Stimulated activated CD4-positive, alpha-beta T cell treated with anti-CD3 and anti-CD28 coated beads, Interleukin-15, amount 100 ng/mL, for 1 hour (primary cell): ENCODE measurements at places on chromosomes 2 and 18.

DNA sequence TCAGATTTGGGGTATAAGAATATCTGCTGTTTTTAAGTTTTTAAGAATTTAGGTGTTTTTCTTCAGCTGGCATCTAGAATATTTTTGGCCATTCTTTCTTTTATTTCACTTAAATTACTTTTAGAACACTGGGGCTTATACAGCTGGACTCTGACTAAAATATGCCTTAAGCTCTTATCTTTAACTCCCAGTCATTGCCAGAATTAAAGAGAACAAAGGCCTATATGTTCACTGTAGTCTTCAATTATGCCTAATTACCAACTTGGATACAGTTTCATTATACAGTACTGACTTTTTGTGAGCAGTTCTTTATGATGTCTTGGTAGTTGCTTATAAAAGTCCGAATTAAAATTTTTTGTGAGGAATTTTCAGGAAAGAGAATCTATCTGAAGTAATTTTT, 192.8 kb downstream of the ZNF407 start:
- DNase-seq = no peak

DNA sequence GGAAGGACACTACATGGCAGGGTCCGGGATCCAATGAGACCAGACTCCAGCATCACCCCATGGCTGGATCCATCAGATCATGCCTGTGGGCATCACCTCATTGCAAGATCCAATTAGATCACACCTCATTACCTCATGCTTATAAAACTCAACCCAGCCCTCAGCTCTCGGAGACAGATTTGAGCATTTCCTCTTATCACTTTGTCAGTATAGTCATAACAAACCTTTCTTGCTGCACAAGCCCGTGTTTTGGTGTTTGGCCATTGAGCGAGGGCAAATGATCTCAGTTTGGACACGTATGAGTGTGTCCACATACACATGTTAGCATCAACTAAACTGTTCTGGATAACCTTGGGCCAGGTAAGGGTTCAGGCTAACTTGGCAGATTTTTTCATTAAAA, 58.8 kb downstream of the CCDC195 start:
- DNase-seq = no peak

GRCh38 chr2:216549926-216550690, 51.5 kb downstream of the RPL37A start:
- DNase-seq = no peak

GRCh38 chr2:111005821-111006220, 114.9 kb upstream of the BCL2L11 start:
- DNase-seq = no peak

DNA sequence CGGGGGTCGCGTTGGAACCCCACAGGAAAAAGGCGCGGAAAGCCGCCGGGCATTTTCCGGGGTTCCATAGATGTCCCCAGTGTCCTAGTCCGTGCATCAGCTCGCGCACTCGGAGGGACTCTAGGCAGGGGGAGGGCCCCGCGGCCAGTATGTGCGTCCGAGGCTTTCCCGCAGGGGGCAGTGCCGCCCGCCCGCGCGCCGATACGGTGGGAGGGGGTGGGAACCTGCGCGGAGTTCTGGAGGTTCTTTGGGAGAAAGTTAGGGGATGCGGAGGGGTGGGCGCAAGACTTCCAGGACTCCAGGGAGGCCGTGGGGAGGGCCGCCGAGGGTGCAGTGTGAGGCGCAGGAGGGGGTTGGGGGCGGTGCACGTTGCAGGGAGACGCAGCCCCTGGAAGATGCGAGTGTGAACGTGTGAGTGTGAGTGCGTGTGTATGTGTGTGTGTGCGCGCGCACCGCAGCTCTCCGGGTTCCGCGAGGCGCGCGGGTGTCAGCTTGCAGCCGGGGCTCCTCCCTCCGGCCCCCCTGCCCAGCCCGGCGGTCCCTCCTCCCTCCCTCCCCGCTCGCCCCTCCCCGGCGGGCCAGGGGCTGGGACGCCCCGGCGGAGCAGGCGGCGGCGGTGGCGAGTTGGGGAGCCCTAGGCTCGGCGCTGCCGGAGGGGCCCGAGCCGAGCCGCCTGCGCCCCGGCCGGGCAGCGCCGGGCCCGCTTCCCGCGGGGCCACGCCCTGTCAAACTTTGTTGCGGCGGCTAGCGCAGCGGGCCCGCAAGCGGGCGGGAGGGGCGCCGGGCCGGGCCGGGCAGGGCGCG, at the start of gene TCF7L1:
Gene TCF7L1 (plus strand): TSS at position 559 of the 804 bp plus-strand sequence. CDS start 293 bp downstream, outside the sequence.
- no peak for DNase-seq

DNA sequence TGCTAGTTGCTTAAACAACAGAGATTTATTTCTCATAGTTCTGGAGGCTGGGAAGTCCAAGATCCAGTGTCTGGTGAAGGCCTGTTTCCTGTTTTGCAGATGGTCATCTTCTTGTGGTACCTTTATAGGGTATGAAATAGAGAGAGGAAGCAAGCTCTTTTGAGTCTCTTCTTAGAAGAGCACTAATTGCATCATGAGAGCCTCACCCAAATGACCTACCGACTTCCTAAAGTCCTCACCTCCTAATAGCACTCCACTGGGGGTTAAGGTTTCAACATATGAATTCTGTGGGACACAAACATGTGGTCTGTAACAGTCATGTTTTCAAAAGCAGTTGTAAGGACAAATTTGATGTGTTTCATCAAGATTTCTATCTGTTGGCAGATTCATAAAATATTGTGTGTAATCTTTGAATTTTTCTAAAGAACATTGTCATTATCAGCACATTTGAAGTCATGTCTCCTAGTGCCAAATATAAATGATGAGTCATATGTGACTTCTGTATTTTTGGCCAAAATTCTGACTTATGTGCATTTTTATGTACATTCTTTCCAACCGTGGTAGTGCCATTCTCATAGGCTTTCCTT, 45.3 kb downstream of the CD28 start:
- DNase-seq = no peak

- no peak for DNase-seq
These were observed 625.6 kb downstream of the EPHA4 start for GRCh38 chr2:220946552-220946951.

DNA sequence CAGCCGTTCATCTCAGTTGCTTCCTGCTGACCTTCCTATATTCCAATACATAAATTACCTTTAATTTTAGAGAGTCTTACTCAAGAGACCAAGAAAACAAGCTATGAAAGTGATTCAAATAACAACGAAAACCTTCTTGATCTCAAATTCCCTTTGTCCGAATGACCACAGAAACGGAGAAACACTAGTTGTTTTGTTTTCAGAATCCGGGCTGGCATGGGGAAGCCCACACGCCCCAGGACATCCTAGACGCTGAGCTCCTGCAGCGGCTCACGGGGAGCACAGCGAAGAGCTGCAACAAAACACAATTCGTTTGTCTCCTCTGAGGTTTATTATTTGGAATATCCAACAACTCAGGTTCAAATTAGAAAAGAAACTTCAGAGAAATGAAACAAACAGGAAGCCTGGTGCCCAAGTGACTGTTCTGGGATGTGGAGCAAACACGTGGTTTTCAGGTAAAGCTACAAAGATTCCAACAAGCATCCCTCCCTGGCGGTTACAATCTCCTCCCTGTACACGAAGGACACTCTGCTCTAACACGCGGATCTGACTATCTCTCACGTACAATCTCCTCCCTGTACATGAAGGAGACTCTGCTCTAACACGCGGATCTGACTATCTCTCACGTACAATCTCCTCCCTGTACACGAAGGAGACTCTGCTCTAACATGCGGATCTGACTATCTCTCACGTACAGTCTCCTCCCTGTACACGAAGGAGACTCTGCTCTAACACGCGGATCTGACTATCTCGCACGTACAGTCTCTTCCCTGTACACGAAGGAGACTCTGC, 237.5 kb downstream of the TWIST2 start:
- DNase-seq = no peak

DNA sequence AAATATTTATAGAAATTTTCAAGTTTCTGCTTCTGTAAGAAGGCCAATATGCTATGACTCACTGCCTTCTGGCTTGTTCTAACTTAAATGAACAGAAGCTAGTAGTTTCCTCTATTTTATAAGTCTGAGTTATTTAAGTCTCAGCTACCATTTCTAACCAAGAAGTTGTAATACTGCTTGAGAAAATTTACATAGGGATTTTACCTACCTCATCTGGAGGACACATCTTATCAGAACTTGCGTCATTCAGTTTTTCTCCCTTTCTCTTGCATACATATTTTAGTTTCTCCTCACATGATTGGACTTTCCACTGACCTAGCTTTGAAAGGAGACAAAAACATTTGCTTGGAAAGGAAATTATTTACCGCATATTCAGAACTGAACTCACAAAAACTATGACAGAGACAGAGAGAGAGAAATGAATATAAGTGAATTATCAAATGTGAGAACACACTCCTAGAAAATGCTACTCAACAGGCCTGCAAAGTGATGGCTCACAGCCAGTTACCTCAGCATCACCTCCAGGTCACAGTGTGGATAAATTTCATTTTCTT, 81.1 kb upstream of the CD302 start:
- DNase-seq = no peak

DNA sequence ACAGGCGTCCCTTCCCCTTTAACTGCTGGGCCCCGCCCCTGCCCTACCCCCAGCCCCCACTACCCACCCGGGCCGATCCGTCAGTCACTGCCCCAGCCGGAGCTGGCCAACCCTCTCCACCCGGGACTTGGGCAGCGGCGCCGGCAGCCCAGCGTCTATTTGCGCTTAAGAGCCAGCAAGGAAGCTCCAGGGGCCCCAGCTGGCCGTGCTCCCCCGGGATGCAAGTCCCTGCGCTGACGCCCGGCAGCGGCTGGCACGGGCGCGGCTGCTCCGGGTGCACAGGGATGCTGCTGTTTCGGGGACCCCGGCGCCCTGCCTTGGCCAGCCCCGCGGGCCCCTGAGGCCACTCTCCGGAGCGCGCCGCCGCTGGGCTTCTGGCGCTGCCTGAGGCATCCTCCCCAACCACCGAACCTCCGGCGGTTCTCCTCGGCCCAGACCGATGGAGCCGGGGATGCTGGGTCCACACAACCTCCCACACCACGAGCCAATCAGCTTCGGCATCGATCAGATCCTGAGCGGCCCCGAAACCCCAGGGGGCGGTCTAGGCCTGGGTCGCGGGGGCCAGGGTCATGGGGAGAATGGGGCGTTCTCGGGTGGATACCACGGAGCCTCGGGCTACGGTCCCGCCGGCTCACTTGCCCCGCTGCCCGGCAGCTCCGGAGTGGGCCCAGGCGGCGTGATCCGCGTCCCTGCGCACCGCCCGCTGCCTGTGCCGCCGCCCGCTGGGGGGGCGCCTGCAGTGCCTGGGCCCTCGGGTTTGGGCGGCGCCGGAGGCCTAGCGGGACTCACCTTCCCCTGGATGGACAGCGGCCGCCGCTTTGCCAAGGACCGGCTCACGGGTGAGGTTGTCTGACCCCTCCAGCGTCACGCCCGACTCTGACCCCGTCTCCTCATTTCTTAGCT, at the start of gene TLX2:
Gene TLX2 (plus strand): TSS at position 83 of the 903 bp plus-strand sequence. CDS start 357 bp downstream, at position 440.
- DNase-seq = no peak

GRCh38 chr2:156333951-156334495, 1.5 kb upstream of the NR4A2 start:
- no peak for DNase-seq

DNA sequence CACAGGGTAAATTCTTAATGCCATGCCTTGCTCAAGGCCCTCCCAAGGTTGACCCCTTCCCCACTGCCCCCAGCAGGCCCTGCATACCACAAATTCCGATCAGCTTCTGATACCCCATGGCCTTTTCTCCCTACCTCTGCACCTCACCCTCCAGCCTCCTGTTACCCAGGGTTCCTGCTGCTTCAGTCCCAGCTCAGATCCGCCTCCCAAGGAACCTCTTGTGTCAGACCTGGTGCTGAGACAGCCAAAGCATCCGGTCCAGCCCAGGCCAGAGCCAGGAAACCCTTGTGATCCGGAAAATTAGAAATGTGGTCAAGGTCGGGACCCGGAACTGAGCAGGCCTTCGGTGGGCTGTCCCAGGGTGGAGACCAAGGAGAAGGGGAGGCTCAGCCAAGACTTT, 231.3 kb downstream of the BCL2 start:
- no peak for DNase-seq
